ENCODE measurements at places on chromosomes 16 and 17.
A peak's percentile ranks its signal among the peaks of the same experiment; 100 is the strongest.

DNA sequence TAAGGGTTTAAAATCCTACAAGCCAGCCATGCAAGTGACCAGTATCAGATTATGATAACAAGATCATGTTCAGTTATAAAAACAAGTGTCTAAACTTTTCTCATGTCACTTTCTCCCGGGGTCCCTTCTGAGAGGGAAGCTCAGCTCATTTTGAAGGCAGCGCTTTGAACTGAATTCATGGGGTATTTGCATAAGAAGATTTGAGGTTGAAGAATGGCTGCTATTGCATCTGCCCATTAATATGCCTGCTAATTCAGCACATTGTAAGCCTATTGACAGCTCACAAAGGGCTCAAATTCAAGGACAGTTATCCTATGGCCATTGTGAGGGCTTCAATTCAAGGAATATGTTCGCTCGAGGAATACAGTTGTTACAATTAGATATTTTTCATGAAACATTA lies 290.2 kb upstream of the IRX3 start:
- DNase-seq = no peak

GRCh38 chr17:48254896-48255295 lies 147.3 kb downstream of the SNX11 start:
- no peak for DNase-seq

GRCh38 chr16:19432429-19432828 lies 14.7 kb downstream of the TMC5 start:
- no peak for DNase-seq

DNA sequence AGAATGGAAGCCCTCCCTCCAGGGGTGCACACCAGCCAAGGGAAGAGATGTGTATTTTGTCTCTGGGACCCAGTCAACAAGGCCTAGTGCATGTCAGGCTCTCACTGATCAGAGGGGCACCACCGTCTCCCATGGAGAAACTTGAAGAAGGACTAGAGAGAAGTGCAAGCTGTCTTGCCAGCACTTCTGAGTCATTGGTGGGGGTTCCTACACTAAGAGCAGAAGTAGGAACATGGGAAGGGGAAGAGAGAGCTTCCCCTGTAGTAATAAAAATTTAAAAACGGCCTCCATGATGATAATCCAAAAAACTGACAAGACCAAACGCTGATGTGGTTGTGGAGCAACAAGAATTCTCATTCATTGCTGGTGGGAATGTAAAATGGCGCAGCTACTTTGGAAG lies 46.3 kb downstream of the DYNLRB2 start:
- DNase-seq = no peak

GRCh38 chr16:51919736-51920135 lies 627.2 kb downstream of the TOX3 start:
- no peak for DNase-seq

DNA sequence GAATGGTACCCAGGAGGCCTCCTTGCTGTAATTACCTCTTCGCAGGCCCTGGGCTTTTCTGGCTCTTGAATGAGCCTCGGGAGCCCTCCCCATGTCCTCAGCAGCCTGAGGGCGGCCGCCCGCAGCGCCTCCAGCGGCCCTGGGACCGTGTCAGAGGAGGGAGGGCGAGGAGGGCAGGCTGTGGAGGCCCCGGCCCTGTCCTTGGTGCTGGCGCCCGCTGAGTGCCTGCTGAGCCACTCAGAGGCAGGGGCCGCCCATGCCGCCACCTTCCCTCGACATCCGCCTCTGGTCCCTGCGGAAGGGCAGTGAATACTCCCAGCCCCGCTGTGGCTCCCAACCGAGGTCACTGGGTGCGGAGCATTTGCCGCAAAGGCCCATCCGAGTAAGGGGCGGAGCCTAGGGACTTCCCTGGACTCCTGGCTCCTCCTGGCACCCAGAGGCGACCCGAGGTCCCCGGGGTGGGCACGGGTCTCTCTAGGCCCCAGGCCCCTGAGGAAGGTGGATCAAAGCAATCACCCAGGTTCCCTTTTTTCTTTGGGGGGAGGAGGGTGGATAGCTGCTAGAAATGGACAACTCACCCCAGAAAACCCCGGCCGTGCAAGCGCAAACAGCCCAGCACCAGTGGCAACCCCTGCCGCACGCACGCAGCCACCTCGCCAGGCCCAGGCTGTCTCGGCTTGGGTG lies 2.8 kb downstream of the RBFOX3 start:
- peak; percentile 38 for DNase-seq

DNA sequence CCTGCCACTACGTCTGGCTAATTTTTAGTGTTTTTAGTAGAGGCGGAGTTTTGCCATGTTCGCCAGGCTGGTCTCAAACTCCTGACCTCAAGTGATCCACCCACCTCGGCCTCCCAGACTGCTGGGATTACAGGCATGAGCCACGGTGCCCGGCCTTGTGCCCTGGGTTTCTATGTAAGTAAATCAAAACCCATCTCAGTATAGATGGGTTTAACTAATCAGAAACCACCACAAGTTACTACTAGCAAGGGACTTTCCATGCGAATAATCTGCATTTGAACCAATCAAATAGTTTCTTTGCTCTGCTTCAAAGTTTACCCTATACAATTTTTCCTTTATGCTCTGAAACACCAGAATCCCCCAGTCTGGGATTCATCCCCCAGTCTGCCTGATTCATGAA lies 16.5 kb upstream of the EIF1 start:
- DNase-seq = no peak

GRCh38 chr17:19660219-19660870 lies 11.8 kb downstream of the ALDH3A2 start:
- DNase-seq = no peak

DNA sequence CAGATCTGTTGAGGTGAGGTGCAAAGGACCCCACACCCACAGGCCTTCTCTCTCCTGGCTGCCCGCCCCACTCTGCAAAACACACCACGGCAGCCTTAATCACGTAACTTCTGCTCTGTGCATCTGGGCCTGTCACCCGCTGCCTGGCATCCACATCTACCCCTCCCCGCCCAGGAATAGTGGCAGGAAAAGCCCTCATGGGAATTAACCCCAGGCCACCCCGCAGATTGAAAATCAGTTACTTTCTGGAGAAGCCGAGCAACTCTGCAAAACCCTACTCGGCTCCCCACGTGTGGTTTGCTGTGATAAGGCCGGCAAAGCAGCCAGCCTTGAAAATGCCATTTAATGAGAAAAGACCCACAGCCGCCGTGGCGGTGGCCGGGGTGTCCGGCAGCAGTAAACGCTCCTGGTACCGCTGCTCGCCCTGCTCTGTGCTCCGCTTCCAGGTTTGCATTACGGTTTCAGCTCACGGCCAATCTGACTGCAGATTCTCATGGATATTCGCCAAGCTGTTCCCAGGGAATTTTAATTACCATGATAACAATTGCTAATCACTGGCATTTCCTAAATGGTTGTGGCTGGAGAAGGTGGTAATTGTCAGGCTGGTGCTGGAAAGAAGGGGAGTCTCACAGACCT lies 78.0 kb upstream of the DOC2B start:
- no peak for DNase-seq

DNA sequence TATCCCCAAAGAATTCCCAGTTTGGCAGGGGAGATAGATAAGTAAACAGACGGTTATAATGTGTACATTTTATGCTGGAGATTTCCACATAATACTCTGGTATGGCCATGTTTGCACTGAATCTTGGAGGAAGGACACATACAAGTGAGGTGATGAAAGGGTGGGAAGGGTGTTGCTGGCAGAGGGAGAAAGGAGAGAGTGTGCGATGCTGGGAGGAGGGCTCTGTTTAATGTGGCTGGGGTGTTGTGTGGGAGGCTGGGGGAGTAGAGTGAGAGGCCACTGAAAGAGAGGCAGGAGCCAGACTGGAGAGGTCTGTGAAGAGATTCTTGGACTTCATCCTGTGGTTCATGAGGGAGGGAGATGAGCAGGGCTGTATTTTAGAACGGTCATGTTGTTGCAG lies 87.6 kb downstream of the SPACA3 start:
- DNase-seq = no peak

DNA sequence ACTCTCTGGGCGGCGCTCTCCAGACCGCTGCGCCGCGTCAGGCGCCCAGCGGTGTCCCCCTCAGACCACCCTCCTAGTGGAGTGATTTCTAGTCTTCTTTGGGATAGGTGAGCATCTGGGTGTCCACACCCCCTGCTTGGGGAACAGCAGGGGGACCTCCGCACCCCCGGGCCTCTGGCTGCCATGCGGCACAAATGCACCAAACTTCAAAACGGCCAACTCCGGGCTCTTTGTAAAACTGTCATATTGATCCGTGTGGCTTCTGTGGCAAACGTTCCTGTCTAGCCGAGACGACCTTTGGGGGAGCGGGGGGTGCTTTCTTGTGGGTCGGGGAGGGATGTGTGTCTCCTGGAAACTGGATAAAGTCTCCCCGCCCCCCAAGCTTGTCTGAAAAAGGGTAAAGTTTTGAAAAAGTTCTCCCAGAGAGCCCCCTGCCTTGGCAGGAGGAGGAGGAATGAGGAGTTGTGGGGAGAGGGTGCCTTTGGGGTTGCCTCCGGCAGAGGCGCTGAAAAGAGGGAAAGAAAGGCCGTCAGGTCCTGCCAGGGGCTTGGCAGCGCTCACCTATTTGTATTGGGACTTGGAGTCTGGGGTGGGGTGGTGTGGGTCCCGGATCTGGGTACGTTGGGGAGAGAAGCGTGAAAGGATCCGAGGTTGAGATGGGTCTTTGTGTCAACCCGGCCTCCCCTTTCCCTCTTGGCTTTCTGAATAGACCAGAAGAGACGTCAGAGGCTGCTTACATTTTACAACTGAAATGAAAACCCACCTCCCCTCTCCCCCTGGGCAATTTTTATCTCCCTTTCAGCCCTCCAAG lies 2.2 kb upstream of the CHD3 start:
- peak; percentile 13 for DNase-seq
